ENCODE measurements at places on chromosomes 6 and 20.

DNA sequence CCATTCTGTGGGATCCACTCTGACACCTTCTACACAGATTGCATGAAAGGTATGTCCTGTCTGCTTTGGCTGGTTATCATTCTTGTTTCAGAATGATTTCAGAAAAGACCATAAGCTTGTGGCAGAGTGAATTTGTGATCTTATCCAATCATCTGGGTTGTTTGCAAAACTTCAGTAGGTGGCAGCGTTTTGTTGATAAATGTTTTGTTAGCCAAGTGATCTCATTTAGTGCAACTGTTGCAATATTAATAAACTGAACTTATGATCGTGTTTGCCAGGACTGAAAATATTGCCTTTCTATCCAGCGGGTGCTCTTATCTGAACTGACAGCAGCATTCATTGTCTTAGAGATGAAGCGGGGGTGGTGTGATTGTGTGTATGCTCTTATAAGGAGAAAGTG lies 613.2 kb upstream of the NOX3 start:
- DNase-seq, result no peak

DNA sequence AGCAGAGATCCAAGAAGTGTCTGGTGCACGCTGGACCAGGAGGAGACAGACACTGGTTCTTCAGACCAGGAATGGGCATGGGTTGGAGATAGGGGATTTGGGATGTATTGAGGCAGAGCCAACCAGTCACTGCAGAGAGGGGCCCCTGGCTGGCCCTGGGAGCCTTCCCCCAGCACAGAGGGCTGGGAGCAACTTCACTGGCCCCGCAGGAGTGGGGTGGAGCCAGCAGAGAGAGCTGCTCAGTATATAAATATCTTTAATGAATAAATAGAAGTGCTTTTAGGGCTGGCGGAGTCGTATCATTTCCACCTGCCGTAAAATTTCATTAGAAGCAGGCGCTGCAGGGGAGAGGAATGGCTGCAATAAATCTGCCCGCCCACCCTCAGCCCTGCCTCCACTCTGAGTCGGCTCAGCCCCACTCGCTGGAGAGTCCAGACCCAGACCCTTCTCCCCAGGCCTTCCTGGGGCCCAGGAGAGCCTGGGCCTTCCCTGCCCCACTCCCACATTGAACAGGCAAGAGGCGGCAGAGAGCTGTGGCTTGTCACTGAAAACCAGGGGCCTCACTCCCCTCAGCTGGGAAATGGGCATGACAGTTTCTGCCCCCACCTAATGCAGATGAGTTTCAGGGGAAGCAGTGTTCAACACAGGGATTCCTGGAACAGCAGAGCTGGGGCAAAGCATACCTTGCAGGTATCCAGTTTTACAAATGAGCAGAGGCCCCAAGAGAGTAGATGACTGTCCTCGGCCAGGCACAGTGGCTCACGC lies 23.9 kb upstream of the VSTM2L start:
- no peak for DNase-seq

- no peak for DNase-seq
Measured at GRCh38 chr6:82957868-82958245, 107.8 kb downstream of the UBE3D start.

DNA sequence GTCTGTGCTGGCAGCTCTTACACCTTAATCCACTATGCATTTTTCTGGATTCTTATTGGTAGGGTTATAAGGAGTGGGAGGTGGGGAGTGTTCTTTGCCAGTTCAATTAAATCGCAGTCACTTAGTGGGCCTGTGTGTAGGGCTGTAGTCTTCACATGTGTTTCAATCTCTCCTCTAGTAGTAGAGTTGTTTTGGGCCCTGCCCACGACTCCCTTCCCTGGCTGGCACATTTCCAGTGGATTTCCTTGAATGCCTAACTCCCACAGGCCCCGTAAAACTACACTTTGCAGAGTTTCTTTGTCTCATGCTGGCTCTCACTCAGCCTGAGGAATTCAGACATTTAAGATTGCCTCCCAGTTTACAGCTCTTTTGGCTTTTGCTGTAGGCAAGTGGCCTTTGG lies 414.0 kb upstream of the OPRM1 start:
- DNase-seq, result no peak

- no peak for DNase-seq
Measured at GRCh38 chr6:17159240-17159639, 57.4 kb downstream of the STMND1 start.

DNA sequence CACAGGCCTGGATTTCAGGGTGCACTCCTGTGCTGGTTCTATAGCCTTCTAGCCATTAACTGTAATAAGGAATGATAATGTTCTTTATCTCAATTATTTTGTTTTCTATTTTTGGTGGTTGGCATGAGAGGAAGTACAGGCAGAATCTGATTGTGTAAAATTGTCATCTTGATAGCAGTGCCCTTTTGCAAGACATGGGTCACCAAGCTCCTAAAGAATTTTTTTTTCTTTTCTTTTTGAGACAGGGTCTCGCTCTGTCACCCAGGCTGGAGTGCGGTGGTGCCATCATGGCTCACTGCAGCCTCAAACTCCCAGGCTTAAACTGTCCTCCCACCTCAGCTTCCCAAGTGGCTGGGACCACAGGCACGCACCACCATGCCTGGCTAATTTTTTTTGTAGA lies 206.7 kb upstream of the JARID2 start:
- DNase-seq, result no peak

DNA sequence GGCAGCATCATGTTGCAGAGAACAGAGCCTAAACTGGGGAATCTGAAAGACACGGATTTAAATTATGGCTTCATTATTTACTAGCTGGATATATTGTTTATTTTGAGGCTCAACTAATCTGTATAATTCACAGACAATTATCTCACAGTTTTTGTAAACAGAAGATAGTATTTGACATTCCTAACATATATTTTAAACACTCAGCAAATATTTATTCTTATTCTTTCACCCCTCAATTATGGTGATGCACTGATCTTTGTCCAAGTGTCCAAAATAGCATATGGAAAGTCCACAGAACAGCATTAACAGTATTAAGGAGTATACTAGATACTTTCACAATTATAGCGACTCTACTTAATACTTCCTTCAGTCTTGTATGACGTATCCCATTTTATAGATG lies 257.0 kb downstream of the ADGRG6 start:
- DNase-seq, result no peak

- DNase-seq, result no peak
Measured at GRCh38 chr20:6626805-6627204, 140.7 kb upstream of the BMP2 start.

GRCh38 chr6:30769088-30769852 lies 24.9 kb upstream of the IER3 start:
- peak; percentile 27 for DNase-seq

DNA sequence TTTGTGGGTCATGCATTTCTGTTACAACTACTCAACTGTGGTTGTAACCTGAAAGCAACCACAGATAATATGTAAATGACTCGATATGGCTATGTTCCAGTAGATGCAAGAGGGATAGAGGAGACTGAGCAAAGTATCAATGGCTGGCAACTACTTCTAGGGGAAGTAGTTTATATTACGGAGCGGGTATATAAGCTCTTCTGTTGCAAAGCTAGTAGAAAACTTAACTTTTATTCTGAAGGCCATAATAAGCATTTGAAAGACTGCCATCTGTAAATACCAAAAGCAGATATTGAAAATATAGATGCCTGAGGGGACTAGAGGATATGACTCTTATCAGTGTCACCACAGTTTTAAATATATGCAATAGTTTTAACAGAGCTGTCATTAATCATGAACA lies 655.3 kb downstream of the PHF3 start:
- no peak for DNase-seq

- no peak for DNase-seq
Measured at GRCh38 chr6:41573985-41574384, 27.8 kb downstream of the FOXP4 start.

DNA sequence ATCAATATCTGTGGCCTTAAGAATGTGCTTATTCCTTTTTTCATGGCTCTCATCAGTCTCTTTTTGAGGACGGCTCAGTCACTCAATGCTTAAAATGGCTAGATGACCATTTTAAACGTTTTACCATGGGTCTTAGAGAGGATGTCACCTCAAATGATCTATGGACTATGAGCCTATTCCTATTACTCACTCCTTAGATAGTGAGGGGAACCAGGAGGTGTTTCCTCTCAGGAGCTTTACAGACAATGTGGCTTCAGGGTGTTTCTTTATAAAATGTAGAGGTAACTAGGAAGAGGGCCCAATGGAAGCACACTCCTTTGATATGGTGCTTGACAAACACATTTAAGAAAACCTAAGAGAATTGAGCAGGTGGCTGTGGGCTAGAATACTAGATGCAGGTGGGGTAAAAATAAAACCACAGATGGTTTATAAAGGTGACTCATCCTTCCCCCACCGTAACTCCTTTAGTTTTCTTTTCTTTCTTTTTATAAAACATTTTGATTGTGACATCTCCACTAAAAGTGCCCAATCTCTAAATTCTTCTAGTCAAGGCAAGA lies 1.5 kb upstream of the TMEM200A start:
- no peak for DNase-seq

GRCh38 chr20:49813305-49813974 lies 812 bp downstream of the SLC9A8 start:
- no peak for DNase-seq

DNA sequence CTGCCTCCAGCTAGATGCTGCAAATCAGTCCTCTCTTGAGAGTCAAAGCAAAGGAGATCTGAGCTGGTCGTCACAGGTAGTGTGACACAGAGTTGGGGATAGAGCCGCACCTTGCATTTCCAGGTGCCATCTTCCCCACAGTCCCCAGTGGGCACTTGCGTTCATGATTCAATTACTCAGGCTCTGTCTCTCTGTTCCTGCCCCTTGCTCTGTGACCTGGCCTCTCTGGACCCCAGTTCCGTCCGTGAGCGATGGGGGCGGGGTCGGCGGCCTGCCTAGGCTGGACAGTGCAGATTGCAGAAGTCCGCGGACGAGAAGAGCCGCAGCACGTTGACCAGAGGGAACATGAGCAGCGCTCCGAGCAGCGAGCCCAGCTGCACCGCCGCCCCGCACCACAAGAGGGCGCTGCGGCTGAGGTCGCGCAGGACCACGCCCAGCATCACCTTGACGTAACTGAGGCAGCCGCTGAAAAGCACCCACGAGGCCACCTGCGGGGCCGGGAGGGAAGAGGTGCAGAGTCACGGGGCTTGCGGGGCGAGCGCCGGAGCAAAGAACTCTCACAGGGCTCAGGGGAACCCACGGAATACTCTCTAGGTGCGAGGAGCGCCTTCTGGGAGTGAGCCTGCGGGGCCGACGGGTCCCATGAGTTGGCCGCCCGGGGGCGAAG lies 7.4 kb downstream of the SLC52A3 start:
- DNase-seq, result no peak

DNA sequence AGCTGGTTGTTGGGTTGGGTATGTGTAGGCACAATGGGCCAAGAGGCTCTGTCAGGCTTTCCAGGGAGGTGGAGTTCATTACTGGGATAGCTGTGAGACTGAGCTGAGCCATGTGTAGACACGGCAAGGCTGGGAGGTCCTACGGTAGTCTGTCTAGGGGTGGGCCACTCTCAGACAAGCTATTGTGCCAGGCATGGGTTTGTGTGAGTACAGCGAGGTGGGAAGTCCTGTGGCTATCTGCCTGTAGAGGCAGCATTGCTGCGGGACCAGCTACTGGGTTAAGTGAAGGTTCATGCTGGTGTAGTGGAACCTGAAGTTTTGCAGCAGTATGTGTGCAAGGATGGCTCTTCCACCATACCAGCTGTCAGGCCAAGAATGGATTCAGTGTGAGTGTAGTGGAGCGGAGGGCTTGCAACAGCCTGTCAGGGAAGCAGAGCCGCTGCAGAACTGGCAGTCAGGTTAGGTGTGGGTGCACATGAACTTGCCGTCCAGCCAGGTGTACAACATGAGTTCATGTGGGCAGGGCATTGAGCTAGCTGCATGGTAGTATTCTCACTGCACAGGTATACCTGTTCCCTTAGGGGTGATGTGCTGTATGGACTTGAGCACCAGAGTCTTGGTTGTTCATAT lies 78.0 kb upstream of the CENPW start:
- DNase-seq, result no peak

DNA sequence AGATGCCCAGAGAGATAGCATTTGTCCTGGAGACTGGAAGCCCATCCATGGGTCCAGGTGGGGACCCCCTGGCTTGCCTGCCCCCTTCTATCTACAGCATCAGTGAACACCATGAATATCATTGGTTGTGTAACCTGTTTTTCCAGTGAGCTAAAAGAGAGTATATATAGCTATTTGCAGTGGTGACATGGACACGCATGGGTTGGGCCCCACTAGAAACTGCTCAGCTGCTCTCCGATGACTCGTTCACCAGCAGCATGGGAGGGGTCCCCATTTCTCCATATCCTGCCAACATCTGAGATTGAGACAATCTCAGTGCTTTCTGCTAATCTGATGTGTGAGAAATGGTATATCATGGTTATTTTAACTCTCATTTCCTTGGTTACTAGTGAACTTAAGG lies 4.0 kb upstream of the ZC3H12D start:
- DNase-seq, result no peak

- no peak for DNase-seq
Measured at GRCh38 chr6:37242429-37243052, 15.0 kb upstream of the TBC1D22B start.

DNA sequence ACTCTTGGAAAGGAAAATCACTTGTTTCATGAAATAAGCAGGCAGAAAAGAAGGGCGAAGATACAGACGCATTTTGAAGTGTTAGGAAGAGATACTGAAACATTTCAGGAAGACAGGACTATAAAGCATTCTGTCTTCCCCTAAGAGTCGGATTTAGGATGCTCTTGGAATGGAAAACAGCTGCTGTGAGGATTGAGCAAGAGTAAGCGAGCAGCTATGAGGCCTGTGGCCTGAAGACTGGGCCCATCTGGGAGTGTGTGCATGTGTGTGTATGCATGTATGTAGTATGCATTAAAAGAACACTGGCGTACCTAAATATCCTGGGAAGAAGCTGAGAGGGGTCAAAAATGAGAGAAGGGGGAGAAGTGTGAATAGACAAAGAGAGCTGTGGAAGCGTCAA lies 83.6 kb downstream of the SIM1 start:
- DNase-seq, result no peak

- peak; percentile 36 for DNase-seq
Measured at GRCh38 chr6:38493931-38494547, 145.7 kb downstream of the BTBD9 start.

DNA sequence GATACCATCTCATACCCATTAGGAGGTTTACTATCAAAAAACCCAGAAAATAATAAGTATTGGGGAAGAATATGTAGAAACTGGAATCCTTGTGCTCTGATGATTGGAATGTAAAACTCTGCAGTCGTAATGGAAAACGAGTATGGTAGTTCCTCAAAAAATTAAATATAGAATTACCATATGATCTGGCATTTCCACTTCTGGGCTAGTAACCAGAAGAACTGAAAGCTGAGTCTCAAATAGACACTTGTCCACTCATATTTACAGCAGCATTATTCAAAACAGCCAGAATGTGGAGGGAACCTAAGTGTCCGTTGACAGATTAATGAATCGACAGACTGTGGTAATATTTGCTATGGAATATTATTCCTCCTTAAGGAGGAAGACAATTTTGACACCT lies 44.3 kb downstream of the FOXC1 start:
- no peak for DNase-seq

DNA sequence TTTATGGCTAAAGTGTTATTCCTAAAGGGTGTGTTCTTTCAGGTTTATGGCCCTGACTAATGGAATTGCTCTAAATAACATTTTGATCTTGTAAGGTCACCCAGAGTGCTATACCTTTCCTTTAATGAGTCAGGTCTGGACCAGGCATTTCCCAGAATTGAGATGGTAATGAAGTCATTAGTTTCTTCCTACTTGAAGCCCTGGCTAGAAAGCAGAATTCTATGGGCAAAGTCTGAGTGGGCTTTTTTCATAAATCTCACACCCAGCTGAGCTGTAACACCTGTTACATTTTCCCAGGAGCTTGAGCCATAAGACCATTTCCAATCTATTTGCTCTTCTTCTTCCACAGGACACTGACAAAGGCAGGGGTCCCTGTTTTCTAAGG lies 122.0 kb upstream of the ID4 start:
- DNase-seq, result no peak

GRCh38 chr6:75211920-75212590 lies 6.2 kb upstream of the COL12A1 start:
- DNase-seq, result no peak

Measured in T-helper 1 cell (primary cell).